ENCODE measurements at places on chromosomes 6 and 20.
A peak's percentile ranks its signal among the peaks of the same experiment; 100 is the strongest.

DNA sequence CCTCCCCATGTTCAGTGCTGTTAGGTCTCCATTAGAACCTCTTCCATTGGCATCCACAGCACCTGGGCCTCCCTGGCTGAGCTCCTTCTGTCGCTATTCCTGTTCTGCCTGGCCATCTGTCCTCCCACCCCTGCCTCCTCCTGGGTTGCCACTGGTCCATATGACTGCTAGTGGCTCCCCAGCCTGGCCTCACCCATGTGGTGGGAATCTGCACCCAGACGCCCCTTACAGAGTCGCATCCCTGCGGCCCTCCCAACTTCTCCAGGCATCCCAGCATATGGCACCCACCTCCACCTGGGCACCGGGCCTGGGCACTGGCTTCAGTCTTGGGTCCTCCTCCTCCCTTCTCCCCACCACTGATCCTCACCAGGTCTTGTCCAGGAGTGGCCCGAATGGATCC, 7.7 kb downstream of the CDC25B start:
- no peak for DNase-seq

- no peak for DNase-seq
Measured at GRCh38 chr6:41504466-41505121, 41.6 kb upstream of the FOXP4 start.

- DNase-seq = no peak
Measured at GRCh38 chr20:34302312-34302722, 838 bp downstream of the AHCY start.

DNA sequence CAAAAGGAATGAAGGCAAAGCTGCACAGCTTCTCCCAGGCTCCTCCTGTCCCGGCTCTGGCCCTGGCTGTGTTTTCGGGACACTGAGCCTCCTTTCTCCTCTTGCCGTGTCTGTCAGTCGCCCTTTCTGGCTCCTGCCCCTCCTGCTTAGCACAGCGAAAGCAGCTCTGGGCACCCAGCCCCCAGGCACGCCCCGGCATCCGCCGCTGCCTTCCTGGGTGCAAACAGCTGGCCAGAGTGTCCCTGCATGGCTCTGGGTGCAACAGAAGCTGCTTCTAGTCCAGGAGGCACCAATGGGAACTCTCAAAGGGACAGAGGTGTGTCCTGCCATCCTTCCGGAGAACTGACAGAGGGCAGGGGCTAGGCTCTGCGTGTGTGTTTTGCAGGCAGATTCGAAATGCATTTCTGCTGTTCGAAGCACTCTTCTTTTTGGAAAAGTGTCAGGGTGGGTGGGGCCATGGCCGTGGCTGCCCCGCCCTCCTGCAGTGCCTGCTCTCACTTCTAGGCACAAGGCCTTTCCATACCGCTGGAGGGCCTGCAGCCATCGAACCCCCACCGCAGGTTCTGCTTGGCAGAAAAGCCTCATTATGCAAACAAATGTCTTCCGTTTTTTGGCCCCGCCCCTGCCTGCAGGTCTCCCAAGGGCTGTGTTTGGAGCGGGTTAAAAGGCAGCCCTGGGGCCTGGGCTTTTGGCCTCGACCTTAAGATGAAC, 15.5 kb downstream of the COL9A3 start:
- DNase-seq = no peak

DNA sequence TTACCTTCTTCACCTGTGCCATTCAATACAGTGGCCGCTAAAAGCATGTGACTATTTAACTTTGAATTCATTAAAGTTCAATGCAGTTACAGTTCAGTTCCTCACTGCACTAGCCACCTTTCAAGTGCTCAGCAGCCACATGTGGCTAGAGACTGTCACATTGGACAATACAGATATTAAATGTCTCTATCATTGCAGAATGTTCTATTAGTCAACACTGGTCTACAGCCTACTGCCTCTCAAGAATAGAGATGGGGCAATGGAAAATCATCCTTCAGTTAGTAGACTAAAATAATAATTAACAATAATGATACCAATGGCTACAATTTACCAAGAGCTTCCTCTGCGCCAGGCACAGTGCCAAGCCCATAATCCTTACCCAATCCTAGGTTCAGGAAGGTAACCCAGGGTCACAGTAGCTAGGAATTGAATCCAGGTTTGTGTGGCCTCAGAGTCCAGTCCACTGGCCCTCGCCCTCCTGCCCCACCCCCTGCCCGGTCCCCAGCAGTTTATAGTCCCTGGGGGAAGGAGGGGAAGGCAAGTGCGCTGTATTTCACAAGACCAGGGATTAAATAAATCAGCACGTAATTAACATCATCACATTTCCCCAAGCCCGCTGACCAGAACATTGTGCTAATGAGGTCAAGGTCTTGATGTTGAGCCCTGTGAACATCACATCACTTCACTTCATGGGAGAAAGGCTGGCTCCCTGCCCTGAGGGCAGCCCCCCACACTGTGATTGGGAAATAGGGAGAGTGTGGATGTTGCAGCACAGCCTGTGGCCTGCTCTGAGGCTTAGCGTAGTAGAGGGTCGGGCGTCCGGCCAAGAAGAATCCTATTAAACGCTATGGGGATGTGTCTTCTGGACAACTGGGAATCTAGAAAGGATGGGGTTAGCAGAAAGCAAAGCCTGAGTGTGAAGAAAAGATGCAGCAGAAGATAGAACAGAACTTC, 147.2 kb downstream of the VEGFA start:
- DNase-seq = no peak

- DNase-seq = no peak
Measured at GRCh38 chr6:73348550-73349204, 5.4 kb downstream of the DPPA5 start.

DNA sequence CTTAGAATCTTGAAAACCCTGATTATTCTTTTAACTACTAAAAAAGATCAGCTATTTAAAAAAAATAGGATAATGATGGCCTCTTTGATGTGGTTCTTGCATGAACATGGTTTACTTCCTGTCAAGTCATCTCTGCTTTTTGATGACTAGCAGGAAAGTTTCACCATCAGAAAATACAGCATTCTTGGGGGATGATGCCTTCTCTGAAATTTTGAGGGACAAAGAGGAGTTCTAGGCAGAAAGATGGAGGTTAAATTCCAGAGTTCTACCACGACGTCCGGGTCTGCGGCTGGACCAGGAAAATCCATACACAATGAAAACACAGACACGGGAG, 130.4 kb downstream of the OLIG3 start:
- DNase-seq = no peak

DNA sequence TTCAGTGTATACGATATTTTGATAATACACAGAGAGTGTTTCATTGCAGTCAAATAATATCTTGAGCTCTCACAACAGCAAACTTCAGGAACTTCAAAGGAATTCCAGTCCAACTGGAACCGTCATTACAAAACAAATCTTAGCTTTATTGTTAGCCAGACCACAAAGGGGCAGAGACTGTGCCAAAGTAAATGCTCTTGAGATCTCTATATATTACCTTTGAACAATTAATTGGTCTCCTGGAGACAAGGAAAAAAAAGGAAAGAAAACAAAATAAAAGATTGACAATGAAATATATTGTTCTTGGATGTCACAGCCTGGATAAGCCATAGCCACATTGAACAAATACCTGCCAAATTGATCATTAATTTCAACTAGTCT, 70.0 kb downstream of the FOXC1 start:
- DNase-seq = no peak

GRCh38 chr6:11931296-11932035, 80.6 kb upstream of the HIVEP1 start:
- DNase-seq = no peak

DNA sequence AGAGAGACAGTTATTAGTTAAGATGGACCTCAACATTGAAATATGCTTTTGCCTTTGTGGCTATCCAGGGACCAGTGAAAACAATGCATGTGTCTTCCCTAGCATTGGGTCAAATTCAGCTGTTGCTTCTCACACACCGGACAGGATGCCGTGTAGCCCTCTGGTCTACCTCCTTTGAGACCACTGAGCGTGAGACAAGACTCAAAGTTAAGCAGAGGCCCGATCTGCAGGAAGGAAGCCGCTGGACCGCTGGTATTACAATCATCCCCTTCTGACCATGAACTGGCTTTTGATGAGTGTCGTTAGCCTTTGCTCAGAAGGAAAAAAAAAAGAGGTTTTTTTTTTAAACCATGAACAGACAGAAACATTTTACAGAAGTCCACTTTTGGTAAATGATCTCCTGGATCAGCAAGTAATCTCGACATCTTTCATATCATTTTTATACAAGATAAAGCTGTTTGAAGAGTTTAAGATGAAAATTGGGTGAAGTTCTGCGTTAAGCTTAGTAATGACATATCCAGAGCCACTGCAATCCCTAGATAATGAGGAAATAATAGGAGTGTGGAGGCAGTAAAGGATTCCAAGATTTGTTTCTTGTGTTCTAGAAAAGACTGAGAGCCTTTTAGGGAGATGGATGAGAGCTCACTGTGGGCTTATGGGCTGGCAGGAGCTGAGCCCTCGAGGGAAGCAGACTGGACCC, 622.8 kb downstream of the QKI start:
- no peak for DNase-seq

- DNase-seq = peak; percentile 56
Measured at GRCh38 chr6:70668499-70668812, 773 bp downstream of the SMAP1 start.

DNA sequence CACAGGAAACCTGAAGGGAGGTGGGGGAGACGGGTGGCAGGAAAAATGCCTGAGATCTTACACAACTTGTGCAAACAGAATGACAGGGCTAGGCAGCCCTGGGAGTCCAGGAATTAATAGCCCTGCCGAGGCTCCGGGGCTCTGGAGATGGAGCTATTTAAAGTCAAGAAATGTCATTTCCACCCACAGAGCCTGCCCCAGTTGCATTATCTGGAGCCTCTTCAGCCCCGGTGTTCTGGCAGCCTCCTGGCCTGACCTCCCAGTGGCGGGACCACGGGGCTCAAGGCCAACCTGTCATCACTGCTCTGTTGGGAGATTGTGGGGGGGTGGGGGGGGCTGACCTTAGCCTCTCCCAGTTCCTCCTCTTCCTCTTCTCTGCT, 28.5 kb upstream of the SCUBE3 start:
- no peak for DNase-seq

- DNase-seq = no peak
Measured at GRCh38 chr6:65505736-65506135, 201.3 kb downstream of the EYS start.

DNA sequence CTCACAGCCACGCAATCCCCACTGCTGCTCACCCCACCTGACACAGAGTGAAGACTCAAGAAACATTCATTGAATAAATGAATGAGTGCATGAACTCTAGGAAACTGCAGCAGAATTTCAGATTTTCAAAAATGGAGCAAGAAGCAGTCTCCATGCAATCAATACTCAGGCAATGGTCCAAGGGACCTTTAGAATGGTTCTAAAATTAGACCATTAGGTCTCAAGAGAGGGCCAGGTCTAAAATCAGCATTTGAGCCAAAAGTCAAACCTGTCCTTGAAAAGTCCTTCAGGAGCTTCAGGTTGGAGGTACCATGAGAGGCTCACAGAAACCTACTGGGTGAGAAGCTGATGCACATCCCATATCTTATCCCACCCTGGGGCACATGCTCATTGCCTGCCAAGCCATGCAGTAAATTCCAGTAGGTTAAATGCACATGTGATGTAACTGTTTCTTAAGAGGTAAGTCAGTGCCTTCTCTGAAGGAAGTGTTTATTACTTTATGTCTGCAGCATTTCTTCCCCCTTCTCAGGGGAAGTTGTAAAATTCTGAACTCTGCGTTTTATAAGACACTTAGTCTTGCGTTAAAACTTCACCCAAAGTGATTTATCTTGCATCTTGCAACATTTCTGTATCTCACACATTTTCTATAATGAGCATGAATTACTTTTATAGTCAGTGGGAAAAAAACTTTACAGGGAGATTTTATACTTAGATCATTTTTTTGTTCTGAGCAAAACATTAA, 126.6 kb downstream of the ADAT2 start:
- no peak for DNase-seq

DNA sequence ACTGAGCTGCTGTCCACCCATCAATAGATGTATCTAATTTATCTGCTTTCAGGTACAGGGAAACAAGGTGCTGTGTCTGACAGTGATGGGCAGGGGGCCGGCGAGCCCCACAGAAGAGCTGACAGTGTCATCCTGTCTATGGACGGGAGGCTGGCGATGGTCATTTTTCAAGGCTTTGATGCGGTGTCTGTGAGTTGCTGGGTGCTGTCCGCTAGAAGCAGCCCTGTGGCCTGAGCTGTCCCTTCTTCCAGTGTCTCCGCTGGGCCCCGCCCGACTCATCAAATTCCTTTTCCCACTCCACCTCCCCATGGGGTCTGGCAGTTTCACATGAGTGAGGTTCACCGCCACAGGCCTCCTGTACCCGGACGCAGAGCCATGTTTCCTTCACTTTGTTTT, 161.4 kb upstream of the PMEPA1 start:
- DNase-seq = no peak

DNA sequence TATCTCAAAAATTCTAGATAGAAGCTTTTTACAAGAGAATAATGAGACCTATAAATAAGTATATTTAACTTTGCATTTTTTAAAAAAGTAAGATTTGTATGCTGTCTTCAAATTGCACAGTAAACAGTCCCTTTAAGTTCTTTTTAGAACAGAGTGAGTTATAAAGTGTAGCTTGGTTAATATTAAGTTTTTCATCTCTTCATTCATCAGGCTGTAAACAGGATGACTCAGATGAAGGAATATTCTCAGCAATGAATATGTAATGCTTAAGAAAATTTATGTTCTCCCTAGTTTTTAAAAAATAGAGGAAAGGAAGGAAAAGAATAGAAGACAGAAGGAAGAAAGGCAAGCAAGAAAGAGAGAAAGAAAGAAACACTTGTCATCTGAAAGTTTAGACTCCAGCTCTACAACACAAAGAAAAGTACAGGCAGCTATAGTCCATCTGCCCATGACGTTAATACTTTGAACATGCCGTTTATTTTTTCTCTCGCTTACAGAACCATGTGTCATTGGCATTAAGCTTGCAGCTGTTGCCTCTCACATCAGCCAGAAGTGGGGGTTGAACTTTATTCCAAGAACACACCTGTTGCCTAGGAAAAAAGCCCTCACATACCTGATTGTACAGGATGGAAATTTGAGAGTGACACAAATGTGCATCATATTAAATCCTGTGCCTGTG, 36.1 kb downstream of the CAP2 start:
- no peak for DNase-seq

- DNase-seq = no peak
Measured at GRCh38 chr6:33798343-33798848, 5.4 kb downstream of the MLN start.

GRCh38 chr6:87654875-87655454, 47.1 kb downstream of the AKIRIN2 start:
- no peak for DNase-seq

GRCh38 chr6:20178327-20178726, 33.9 kb downstream of the MBOAT1 start:
- no peak for DNase-seq

DNA sequence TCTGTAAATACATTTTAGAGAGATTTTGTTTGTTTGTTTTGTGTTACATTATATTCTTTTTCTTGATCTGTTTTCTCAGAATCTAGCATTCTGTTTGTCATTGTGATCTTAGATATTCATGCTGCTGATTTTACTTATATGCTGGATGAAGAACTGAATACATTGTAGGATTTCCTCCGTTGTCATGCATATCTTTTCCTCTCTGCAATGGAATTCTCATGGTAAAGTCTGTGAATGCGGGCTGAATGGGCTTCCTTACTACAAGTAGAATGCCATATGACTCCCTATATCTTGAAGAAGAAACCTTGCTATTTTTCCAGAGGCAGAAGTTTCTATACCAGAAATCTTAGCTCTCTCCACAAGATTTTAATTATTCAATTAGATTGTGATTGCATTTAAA, 2.4 kb upstream of the DEFB114 start:
- DNase-seq = no peak
